ENCODE measurements at places on chromosomes 2 and 18.

- DNase-seq = no peak
- H3K4me3 ChIP-seq = no peak overlapping the region
- H3K27ac ChIP-seq = no peak overlapping the region
- no peaks in the 10 kb centered on the region for H3K27me3 ChIP-seq
These were observed 68.0 kb downstream of the MYCN start for GRCh38 chr2:16008331-16008850.

GRCh38 chr2:195304310-195304709 is 352.7 kb upstream of the SLC39A10 start:
- DNase-seq = no peak
- no peak overlapping the region for H3K27ac ChIP-seq
- no peak overlapping the region for H3K4me3 ChIP-seq
- no peaks in the 10 kb centered on the region for H3K27me3 ChIP-seq
- no peaks in the 10 kb centered on the region for H3K36me3 ChIP-seq

DNA sequence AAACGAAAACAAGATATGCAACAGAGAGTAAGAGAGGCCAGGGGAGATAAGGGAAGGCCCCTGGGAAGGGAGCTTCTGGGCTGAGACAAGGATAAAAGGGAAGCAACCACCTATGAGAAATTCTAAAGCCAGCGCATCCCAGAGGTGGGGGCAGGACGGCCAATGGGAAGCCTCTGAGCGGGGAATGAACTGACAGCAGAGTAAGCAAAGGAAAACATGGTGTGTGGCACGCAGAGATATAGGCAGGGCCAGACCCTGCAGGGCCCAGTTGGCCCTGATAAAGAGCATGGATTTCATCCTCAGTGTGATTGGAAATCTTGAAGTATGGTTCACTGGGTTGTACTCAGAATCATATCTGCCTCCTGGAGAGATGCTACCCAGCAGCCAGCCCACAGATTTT is 78.7 kb downstream of the IRS1 start:
- no peaks in the 10 kb centered on the region for H3K27me3 ChIP-seq
- H3K4me1 ChIP-seq = no peaks in the 10 kb centered on the region
- DNase-seq = no peak
- H3K4me3 ChIP-seq = no peak overlapping the region
- no peak overlapping the region for H3K27ac ChIP-seq

DNA sequence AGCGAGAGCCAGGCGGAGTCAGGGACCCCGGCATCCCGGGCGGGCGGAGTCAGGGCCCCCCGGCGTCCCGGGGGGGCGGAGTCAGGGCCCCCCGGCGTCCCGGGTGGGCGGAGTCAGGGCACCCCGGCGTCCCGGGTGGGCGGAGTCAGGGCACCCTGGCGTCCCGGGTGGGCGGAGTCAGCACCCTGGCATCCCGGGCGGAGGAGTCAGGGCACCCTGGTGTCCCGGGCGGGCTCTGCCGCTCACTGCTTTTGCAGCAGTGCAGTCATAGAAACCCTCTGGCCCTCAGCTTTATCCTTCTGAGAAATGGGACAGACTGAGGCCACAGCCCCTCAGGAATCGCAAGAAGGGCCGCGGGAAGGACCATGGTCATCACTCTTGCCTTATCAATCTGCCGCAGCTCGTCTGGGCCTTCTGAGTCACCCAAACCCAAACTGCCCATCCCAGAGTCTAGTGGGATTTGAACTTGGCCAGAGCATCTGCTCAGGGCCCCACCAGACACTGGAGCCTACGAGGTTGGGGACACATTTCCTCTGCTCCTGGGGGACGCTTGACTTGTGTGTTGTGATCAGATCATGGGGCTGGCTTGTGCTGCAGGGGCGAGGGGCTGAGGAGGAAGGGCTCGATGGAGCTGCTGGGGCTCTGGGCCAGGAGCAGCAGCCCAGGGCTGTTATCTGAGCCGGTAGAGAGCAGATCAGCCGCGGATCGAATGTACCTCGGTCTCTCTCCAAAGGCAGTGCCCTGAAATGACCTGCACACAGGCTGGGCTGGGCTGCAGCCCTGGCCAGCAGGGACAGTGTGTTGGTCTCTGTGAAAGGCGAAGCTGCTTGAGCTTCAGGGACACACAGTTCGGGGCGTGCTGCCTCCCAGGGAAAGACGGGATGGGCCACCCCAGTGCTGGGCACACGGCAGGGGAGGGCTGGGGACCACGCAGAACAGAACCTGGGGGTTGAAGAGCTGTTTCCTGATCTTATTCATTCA is 290.1 kb upstream of the HDAC4 start:
- no peaks in the 10 kb centered on the region for H3K27me3 ChIP-seq
- no peaks in the 10 kb centered on the region for H3K4me1 ChIP-seq
- DNase-seq = no peak
- H3K4me3 ChIP-seq = no peak overlapping the region
- no peak overlapping the region for H3K27ac ChIP-seq

GRCh38 chr2:182606728-182607681 is 109.1 kb upstream of the DNAJC10 start:
- no peaks in the 10 kb centered on the region for H3K36me3 ChIP-seq
- H3K27me3 ChIP-seq = no peaks in the 10 kb centered on the region
- H3K27ac ChIP-seq = no peak overlapping the region

GRCh38 chr2:118554616-118555015 is 292.8 kb downstream of the EN1 start:
- H3K36me3 ChIP-seq = no peaks in the 10 kb centered on the region
- no peaks in the 10 kb centered on the region for H3K4me1 ChIP-seq
- no peaks in the 10 kb centered on the region for H3K27me3 ChIP-seq
- DNase-seq = no peak
- H3K4me3 ChIP-seq = no peak overlapping the region

DNA sequence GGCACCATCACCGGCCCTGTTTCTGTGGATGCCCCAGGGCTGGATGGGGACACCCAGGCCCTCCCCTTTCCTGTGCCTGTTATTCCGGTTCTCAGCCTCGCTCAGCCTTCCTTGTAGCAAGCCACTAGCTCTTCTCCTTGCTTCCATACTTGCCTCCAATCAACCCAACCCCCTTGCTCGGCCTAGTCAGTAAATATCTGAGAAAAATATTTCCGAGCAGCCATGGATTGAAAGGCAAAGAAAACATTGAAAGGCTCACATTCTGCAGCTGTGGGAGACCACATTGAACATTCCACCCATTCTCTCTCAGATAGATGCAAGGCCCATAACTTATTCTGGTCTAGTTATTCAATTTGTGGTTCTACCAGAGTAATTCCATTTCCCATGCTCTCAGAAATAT is 114.9 kb downstream of the SPP2 start:
- no peak overlapping the region for H3K27ac ChIP-seq
- H3K36me3 ChIP-seq = no peaks in the 10 kb centered on the region
- H3K27me3 ChIP-seq = no peaks in the 10 kb centered on the region
- peak; percentile 24 for DNase-seq

GRCh38 chr2:186976329-186976728 is 127.4 kb upstream of the ZSWIM2 start:
- H3K36me3 ChIP-seq = no peaks in the 10 kb centered on the region
- no peaks in the 10 kb centered on the region for H3K4me1 ChIP-seq
- no peak overlapping the region for H3K27ac ChIP-seq

- no peak overlapping the region for H3K4me3 ChIP-seq
- H3K27ac ChIP-seq = no peak overlapping the region
- no peaks in the 10 kb centered on the region for H3K27me3 ChIP-seq
- no peaks in the 10 kb centered on the region for H3K36me3 ChIP-seq
These were observed 43.2 kb downstream of the SDC1 start for GRCh38 chr2:20181761-20182160.

DNA sequence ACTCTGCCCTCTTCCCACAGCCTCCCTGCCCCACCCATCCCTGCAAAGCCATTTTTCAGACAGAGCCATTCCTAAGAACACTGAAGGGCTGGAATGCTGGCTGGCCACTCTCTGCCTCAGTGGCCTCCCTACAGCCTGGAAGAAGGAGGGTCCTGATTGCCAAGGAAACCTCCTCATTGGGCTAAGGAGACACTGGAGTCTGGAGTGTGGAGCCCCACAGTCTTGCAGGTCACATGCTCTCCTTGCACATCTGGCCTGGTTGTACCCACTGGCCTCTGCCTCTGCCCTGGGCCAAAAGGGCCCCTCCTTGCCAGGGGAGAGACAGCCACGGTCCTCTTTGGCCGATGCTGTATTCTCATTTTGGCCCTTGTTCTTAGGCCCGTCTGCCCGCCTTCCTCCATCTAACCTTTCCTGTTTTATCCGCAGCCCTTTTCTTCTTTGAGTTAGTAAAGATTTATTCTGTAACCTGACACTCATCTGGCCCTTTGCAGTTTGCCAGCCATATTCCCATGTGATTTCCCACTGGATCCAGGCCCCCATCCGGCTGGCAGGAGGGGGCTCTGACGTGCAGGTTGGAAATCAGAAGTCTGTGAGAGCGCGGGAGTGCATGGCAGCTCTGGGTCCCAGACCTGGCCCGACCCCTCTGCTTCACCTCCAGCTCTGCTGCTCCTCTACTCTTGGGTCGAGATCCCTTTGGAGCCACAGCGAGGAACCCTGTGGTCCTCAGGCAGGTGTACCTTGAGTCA is 11.0 kb upstream of the CATIP start:
- H3K4me3 ChIP-seq = no peak overlapping the region
- H3K27ac ChIP-seq = no peak overlapping the region
- no peaks in the 10 kb centered on the region for H3K27me3 ChIP-seq
- H3K36me3 ChIP-seq = no peaks in the 10 kb centered on the region
- no peaks in the 10 kb centered on the region for H3K4me1 ChIP-seq

- no peak overlapping the region for H3K27ac ChIP-seq
- H3K4me1 ChIP-seq = no peaks in the 10 kb centered on the region
- no peaks in the 10 kb centered on the region for H3K27me3 ChIP-seq
- no peak for DNase-seq
These were observed 266.7 kb downstream of the METTL4 start for GRCh38 chr18:2304378-2305175.

DNA sequence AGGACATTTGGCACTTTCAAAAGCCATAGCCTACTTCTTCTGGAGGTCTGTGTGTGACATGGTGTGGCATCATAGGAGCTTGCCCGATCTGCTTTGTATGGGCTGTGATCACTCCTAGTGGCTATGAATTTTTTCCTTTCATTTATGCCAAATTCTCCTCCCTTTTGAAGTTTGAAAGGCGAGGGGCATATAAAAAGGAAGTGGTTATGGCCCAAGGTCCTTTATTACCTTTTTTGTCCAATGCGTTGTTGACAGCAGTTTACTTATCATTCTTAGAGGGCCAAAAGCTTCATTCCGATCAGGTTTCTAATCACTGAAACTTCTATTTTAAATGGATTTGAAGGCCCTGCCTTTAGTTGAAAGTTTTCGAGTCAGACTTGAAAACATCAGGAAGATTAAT is 224.3 kb upstream of the FOSL2 start:
- no peak overlapping the region for H3K4me3 ChIP-seq
- H3K4me1 ChIP-seq = no peaks in the 10 kb centered on the region
- no peaks in the 10 kb centered on the region for H3K27me3 ChIP-seq
- no peak for DNase-seq
